ENCODE measurements at places on chromosomes 5 and 9.

DNA sequence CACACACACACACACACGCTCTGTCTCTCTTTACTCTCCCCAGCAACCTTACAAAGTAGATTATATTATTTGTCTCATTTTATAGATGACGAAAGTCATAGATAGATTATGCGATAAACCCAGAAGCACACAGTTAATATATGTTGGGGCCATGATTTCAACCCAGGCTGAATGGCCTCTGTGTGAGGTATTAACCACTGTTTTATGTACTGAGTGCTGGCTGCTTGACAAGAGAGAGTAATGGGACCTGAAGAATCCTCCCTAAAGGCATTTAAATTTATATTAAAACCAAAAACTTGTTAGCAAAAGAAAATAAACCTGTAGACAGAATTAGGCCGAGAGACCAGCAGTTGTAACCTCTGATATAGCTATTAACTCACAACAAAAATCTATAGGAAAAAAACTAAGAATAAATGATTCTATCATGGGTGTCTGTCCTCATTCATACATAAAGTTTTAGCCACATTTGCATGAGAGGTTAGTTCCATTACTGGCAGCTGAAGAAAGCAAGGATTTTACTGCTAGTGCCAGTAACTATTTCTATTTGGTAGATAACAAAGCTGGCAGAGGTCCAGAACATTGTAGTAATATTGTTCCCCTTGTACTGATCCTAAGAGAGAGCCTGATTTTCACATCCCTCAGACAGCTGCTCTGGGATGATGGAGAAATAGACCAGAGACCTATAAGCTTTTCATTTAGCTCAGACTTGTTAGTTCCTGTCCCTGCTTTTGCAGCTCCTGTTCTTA, 250.9 kb downstream of the ADGRV1 start:
- no peak for DNase-seq

DNA sequence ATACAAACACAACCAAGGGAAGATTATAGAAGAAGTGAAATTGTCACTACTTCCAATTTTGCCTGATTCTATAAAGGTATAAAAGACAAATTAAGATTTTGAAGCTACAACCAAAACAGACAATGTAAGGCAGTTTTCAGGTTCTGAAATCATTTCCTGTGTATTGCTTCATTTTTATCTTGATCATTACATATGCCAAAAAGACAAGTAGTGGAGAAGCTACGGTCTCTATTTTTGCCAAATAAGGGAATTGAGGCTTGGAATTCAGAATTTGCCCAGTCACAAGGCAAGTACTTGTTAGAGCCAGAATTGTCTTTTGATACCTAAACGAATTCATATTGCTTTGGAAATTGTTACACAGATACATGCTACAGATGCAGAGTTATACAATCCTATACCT, 20.6 kb downstream of the EDIL3 start:
- no peak for DNase-seq

- DNase-seq = no peak
Measured at GRCh38 chr5:133121611-133122150, 69.9 kb downstream of the HSPA4 start.

DNA sequence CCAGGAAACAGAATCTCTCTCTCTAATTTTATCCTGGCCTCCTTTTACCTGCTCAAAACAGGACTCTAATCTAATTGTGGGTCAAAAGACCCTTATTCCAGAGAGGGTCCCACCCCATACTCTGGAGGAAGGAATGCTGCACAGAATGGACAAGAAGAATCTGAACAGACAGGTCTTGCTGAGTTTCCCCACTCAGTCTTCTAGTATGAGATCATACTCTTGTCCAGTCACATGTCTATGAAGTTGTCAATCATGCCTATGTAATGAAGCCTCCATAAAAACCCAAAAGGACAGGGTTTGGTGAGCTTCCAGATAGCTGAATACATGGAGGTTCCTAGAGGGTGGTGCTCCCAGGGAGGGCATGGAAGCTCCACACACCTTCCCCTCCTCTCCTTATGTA, 123.9 kb upstream of the FER start:
- DNase-seq = no peak

DNA sequence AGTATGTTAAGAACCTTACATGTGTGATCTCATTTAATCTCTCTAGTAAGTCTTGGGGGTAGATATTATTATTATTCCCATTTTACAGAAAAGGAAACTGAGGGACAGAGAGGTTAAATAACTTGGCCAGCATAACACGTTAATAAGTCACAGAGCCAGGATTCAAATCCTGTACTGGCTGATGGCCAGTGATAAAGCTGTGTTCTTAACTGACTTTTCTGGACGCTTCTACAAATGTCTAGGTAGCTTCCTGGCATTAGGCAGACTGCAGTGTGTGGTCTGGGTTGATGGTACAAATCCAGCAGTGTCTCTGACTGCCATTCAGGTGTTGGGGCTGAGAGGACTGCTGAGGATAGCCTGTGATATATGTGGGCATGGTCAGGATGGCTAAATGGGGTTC, 125.8 kb upstream of the CXCL14 start:
- no peak for DNase-seq

DNA sequence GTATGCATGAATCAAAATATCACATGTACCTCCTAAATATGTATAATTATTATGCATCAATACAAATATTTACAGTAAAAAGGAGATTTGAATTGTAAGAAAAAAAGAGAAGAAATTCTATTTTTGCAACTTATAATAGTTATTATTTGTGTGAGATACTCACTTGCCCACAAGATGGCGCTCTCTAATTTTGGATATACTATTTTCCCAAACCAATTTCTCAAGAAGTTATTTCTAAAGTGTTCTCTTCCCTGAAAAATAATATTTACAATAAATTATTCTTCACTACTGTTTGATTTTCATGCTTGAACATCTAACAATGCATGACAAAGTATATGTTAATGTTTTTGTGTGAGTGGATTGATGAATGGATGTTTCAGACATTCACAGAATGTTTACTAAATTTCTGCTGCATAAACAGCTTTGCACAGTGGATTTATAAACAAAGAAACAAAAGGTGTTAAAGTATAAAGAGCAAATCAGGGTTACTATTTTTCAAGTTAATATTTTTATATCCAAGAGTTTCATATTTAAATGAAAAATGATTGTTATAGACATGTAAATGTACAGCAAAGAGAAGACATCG, 503.4 kb downstream of the PDE4D start:
- DNase-seq = no peak

DNA sequence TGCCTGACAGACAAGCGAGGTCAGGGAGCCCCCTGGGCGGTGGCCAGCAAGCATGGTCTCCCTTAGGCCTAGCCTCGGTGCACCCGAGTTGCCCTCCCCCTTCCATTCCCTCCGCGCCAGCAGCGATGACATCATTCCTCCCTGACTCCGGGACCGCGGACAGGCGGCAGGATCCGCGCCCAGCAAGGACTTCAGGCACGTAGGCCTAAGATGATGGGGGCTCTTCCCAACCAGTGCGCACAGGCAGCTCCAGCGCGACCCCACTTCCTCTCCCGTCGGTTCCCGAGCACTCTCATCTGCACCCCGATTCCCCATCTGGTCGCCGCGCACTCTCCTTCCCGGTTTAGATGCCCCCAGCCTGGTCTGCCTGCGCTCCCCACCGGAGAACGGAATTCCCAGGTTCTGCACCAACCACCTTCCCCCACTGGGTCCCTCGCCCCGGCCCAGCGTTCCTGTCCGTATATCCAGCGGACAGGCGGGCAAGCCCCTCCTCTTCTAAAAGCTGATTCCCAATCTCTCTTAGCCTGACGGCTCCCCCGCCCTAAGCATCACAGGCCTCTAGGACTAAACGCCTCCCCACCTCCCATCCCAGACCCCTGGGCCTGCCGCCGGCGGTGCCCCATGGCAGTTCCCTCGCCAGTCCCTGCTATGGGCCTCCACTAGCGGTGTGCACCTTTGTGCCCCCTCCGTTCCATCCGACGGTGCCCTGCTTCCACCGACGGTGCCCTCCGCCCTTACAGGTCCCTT, 931 bp downstream of the FAM219A start:
- peak; percentile 61 for DNase-seq

GRCh38 chr9:78167356-78167755, 68.5 kb upstream of the CEP78 start:
- DNase-seq = no peak

DNA sequence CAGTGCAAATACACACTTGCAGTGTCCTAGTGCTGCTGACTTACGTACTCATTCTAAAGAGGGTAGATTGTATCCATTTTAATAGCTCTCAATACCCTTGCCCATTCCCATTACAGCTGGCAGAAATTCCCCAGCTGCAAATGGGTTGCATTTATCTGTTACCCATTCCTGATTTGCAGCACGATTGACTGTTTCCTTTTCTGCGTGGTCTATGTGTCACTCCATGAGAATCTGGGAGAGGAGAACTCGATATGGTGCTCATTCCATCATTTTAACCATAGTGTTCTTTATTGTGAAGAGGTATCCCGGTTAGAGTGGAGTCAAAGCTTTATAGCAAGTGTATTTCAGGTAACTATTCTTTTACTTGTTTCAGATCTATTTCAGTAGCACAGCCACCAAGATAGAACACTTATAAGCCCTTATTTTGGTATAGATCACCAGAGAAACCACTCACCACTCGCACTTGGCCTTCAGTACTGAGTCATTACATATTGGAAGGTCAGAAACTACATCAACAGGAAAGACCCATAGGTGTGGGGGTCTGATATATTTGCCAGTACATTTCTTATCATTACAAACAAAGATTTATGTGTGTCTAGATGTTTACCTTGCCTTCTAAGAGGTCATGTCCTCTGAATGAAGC, 139.5 kb downstream of the MUSK start:
- no peak for DNase-seq

DNA sequence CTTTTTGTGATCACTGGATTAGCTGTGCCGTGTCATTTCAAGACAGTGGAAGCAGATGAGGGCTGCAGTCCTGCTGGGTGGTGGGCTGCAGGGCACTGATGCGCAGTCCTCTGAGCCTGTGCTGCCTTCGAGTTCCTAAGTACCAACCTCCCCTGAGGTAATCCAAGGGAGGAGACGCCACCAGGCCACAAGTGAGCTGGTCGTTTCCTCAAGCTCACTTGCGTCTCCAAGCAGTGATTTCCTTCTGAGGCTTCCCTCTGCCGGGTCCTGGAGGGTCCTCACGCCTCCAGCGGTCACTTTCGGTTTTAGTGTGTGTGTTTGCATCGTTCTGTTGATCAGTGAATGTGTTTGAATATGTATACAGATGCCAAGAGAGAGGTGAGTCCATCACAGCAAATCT, 115.7 kb downstream of the TRIO start:
- DNase-seq = no peak

GRCh38 chr5:95261437-95262175, 23.3 kb downstream of the MCTP1 start:
- DNase-seq = no peak

- no peak for DNase-seq
Measured at GRCh38 chr5:150190987-150191386, 1.1 kb downstream of the SLC6A7 start.

- no peak for DNase-seq
Measured at GRCh38 chr9:11992866-11993265, 700.3 kb upstream of the TYRP1 start.

DNA sequence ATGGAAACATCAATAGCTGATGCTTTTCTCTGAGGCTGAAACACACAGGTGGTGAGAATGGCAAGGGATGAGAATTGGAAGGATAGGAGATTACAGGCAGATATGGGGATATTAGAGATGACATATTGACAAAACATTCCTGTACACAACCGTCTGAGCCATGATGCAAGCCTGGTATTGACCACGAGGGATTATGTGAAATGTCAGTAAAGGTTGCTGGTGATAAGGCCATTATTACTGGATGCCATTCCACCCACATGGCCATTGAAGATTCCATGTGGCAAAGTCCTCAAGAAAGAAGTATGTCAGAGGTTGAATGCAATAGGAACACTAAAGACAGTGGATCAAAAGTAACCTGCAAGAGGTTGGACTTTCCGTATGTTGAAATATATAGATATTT, 15.7 kb downstream of the GRAMD2B start:
- DNase-seq = no peak

DNA sequence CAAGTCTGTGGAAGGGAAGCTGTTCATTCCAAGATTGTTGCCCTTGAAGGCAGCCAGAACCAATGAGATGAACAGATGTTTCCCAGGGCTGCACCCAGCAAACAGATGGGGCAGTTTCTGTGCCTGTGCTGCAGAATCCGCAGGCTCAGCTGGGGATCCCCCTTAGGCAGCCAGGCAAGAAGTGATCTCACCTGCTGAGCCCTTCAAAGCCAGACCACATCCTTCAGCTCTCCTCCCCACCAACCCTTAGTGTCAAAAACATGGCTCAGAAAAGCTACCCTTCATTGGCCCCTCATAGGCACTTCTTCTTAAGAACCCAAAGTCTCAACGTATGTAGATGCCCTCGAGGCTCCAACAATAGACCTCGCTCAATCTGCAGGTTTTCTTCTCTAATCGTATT, 626.7 kb downstream of the CCDC171 start:
- DNase-seq = no peak

DNA sequence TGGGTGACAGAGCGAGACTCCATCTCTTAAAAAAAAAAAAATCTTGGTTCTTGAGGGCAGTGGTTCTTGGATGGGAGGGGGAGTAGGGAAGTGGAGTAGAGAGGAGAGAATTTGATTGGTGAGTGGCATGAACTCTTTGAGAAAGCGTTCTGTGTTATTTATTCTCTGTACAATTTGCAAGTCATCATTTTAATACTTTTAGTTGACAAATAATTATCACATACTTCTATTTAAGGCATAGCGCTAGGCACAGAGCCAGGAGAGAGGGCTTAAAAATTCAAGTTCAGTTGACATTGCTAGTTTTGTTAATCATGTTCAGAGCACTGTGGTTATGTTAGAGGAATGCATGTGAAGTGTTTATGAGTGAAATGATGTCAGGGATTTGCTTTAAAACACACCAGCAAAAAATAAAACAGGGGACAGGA, 24.6 kb downstream of the HSDL2 start:
- no peak for DNase-seq

GRCh38 chr9:86753836-86754235, 193.5 kb downstream of the GAS1 start:
- DNase-seq = no peak

DNA sequence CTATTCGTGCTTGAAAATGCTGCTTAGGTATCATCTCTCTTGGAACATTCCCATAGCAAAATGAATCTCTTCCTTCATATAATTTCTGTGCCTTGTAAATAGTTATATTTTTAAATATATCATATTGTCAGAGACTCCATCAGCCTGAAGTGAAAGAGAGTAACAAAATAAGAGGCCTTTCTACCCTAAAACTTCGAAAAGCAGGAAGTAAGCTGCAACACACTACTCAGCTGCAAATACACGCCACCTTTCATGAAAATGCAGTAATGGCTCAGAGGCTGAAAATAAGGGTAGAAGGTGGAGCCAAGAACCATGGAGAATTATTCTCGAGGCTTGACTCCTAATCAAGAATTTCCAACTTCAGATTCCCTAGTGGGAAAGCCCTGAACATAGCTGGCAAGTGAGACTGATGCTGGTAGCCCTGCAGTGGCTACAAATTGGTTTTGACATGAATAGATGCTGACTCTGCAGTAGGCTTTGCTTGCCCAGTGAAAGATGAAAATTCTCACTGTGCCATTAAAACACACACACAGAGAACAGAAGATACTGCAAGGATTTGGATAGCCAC, 30.2 kb upstream of the PTGER4 start:
- no peak for DNase-seq
